Natural killer cell treated with Interleukin-12 subunit alpha and Interleukin-12 subunit beta and Interleukin-15 and Interleukin-18, amount 100 ng/mL, for 72 hours (primary cell): ENCODE measurements at places on chromosomes 2 and 18.

GRCh38 chr2:127826047-127826446 is 15.1 kb upstream of the WDR33 start:
- DNase-seq = no peak

DNA sequence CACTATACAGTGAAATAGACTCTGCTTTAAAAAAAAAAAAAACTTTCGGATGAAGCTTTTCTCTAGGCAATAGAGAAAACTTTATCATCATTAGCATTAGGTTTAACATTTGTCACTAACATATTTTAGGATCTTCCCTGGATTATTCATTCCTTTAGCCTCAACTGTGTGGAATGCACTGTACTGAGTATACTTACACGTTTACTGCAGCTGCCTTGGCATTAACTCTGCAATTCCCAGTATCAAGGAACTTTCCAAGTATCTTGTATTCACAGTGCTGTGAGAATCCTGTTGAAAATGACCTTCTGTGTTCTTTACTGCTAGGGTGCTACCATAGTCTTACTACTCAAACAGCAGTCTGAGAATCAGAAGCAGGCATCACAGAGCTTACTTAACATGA is 328.2 kb upstream of the COL3A1 start:
- no peak for DNase-seq

DNA sequence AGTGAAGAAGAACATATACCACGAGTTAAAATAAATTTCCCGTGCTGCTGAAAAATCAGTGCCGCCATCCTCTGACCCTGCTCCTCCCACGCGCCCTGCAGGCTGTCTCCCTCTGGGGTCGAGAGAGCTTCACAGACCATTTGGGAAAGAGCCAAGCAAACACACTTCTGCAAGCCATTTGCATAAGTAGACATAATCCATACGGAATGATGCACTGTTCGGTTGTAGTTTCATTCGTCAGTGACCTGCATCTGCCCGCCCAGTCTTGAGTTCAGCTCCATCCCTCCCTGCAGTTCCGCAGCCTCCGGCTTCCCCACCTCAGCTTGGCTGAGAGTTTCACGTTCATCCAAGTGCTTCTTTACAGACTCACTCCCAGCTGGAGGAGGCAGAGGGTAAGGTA is 69.6 kb downstream of the TRAPPC12 start:
- DNase-seq = no peak

- no peak for DNase-seq
Measured at GRCh38 chr2:19659024-19659792, 242.6 kb downstream of the TTC32 start.

- DNase-seq = no peak
Measured at GRCh38 chr2:1282552-1282951, 130.7 kb upstream of the TPO start.

DNA sequence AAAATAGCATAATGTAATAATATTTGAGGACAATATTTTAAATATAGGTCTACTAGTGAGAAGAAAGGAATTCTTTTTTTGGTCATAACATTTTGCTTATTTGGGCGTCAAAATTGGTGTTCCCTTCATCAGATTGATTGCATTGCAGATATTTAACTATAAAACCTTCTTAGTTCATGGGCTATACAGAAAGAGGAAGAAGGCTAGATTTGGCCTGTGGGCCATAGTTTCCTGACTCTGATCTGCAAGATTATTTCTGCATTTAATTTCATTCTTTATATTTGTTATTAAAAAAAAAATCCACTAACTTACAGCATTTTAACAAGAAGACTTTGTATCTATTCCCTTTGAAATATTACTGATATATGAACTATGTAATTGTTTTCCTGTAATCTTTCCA is 31.9 kb downstream of the PIKFYVE start:
- no peak for DNase-seq

DNA sequence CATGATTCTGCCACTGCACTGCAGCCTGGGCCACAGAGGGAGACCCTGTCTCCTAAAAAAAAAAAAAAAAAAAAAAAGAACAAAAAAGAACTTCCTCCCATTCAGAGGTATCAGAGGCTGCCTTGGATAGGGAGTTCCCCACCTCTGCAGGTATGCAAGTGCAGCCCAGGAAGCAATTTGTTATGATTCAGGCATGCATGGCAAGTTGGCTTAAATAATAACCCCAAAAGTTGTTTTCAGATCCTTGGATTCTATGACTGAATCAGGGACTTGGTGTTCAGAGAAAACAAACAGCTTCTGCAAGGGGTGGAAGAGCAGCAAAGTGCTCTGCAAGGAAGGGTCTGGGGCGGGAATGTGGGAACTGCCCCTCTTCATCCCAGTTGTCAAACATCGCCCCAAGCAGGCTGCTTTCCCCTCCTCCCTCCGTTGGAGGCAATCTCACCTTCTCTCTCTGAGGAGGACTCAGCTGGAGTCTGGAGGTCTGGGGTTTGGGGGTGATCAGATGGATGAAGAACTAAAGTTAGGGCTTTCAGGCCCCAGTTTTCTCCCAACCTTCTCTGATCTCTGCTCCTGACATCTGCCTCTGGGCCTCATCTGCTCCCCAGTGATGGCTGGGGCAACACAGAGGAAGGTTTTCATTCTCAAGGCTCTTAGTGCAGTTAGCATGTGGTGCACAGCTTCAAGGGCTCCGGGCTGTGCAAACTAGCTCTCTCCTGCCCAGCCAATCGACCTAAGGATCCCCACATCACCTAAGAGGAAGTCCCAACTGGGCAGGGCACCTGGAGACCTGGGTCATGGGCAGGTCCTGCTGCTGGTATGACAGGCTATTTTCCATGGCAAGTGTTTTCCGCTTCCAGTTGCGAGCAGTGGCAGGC is 3.5 kb upstream of the GDF7 start:
- DNase-seq = no peak

DNA sequence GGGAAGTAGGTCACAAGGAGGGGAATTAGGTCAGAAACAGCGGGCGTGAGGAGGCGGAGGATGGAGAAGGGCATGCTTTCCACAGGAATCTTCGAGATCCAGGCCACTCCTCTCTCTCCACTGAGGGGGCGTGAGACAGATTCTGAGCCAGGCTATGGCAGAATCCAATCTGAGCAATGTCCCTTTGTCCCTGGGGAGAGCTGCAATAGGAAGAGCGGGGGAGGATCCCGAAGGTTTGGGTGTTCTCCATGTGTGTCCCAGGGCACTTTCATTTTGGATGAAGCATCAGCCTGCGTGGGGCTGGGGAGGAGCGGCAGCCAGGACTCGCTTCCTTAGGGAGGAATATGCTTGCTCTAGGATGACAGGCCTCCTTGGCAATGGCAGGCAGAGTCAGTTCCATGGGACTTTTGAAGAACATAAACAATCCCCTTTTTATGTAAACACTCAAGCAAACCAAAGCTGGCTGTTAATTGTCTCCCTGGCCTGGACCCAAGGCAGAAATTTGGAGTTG is 84.0 kb downstream of the LIPG start:
- DNase-seq = no peak

- DNase-seq = no peak
Measured at GRCh38 chr2:29295845-29296244, 180.6 kb downstream of the CLIP4 start.

DNA sequence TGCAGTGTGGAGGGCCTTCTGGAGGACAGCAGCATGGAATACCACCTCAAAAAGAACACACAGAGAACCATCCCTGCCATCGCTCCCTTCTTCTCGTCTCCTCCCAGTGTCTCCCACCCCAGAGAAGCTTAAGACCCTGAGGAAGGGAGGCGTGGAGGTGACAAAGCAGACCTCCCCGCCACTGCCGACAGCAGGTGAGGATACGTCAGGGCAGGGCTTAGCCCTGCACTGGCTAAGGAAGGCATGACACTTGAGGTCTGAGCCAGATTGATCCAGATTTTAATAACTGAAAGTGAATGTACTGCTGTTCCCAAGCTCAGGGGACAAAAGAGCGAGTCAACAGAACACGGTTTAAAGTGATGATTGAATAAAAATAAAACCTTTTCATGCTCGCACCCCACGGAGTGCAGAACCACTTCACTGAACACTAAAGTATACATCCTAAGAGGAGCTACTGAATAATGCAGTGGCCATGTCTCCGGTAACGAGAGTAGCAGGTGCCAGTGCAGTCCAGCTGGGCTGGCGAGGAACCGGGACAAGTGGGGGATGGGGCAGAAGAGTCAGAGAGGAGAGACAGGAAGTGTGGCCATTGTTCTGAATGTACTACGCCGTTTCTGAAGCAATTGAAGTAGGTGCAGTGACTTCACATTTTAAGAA is 391.0 kb downstream of the CDH2 start:
- no peak for DNase-seq

DNA sequence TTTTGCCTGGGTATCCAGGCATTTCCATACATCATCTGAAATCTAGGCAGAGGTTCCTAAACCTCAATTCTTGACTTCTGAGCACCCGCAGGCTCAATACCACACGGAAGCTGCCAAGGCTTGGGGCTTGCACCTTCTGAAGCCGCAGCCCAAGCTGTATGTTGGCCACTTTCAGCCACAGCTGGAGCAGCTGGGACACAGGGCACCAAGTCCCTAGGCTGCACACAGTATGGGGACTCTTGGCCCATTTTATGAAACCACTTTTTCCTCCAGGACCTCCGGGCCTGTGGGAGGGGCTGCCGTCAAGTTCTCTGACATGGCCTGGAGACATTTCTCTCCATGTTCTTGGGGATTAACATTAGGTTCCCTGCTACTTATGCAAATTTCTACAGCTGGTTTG is 52.0 kb upstream of the POLE4 start:
- no peak for DNase-seq
